Mesothelial cell of epicardium (in vitro differentiated cells): ENCODE measurements at places on chromosomes 1 and 21.

- DNase-seq, result no peak
These were observed 164.9 kb downstream of the NFIA start for GRCh38 chr1:61247051-61247825.

DNA sequence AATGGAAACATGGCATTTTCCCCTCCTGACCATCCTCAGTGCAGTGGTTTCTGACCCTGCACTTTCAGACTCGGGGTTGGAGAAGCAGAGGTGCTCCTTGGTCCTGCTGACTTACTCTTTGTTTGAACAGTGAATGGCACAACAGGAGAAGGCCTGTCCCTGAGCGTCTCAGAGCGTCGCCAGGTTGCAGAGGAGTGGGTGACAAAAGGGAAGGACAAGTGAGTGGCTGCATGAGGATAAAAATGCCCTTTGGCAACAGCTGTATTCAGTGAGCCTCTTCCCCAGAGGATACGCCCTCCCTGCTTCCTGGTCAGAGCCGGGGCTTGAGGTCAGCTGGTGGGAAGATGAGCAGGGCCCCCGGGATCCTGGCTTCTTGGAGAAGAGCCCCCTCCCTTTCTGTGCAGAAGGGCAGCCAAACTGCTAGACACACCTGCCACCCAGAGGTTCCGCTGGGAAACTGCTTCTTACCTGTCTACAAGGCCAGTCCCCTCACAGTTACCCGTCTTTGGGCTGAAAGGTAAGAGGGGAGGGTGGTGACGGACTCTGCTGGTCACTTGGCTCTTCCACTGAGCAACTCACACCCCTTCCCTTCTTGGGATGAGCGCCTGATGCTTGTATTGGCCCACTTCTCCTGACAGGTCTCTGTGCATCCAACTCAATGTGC, 16.6 kb downstream of the NPL start:
- DNase-seq, result no peak

GRCh38 chr1:48616710-48617109, 144.7 kb upstream of the SPATA6 start:
- no peak for DNase-seq

GRCh38 chr21:30958741-30959140, 77.4 kb upstream of the KRTAP11-1 start:
- DNase-seq, result no peak

DNA sequence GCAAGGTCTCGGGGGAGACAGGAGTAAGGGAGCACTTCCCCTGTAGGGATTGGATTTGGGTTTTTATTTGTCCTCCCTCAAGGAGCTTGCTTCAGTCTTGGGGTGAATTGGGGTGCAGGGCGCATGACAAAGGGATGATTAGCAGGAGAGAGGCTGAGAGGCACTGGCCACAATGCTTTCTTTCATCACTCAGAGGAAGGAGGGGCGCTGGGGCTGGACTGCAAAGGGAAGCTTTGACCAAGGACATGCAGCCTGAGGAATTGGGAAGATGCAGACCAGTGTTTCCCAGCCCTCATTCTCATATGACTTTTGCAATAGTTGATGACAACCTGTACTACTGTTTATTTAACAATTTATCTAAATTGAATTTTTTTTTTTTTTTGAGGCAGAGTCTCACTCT, 34.1 kb upstream of the PDPN start:
- no peak for DNase-seq

DNA sequence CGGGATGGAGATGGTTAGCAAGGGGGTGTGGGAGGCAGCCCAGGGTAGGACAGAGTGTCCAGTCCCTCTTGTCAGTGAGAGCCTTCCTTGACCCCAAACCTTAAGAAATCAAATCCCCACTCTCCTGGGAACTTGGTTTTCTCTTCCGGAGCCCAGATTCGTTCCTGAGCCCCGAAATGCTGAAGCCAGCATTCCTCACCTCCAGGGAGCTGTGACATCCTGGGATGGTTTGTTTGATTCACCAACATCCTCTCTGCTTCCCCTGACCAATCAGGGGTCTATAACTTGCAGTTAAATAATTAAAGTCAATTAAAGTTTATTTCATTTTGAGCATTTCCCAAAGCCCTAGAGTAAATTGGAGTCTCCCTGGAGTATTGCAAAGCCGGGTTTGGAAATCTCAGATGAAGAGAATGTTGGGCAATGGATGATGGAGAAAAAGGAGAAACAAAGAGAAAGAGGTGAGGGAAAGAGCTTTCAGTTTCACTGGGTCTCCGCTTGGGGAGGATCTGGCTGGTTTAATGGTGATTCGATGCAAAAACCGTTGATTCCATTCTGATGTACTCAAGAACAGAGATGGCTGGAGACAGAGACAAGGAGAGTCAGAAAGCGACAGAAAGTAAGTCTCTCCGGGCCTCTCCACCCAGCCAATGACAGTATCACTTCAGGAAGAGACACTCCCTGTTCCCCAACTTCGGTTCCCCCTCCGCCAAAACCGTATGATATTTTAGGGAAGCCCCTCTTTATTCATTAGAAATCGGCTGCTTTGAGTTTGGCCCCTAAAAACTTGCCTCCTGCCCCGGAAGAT, 12.8 kb upstream of the ALX3 start:
- no peak for DNase-seq

- DNase-seq, result no peak
These were observed 155.4 kb upstream of the DUSP10 start for GRCh38 chr1:221897321-221897721.

- DNase-seq, result no peak
These were observed 7.3 kb downstream of the OR2M5 start for GRCh38 chr1:248152056-248152827.

DNA sequence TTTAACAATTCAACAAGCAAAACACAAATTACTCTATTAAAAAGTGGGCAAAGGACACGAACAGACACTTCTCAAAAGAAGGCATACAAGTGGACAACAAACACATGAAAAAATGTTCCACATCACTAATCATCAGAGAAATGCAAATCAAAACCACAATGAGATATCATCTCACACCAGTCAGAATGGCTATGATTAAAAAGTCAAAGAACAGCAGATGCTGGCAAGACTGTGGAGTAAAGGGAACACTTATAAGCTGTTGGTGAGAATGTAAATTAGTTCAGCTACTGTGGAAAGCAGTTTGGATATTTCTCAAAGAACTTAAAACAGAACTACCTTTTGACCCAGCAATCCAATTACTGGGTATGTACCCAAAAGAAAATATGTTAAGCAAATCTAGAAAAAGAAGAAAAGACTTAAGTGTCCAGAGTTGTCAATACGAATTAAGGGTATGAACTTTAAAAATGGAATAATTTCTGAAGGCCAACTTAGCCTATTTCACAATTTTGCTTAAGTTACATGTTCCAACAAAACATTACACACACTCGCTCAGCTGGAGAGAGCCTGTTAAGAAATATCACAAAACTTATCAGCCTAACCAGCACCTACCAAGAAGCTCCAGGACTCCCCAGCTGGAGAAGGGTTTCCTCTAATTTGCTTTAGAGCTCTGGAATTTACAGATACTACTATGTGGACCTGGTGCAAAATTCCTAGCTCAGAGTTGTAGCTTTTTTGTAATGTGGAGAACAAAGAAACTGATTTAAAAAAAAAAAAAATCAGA, 232.1 kb downstream of the DUSP10 start:
- DNase-seq, result no peak

DNA sequence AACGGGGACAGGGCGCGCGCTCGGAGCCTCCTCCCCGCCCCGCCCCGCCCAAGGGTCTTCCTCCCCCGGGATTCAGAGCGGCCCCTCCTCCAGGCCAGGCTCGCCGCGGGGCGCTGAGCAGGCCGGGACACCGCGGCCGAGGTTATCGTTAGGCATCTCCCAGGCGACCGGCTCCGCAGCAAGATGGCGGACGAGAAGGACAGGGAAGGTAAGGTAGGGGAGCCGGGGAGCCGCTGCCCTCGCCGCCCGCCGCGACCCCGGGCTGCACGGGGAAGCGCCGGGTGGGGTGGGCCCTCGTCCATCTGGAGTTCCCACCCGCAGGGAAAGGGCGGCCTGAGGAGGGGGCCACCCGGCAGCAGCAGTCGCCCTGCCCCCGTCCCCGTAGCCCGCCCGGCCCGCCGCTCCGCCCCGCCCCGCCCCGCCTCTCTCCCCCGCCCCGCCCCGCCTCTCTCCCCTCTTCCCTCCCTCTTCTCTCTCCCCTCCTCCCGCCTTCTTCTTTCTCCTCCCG, 105.9 kb upstream of the HNRNPU start:
- no peak for DNase-seq

GRCh38 chr21:39094087-39094780, 89.0 kb downstream of the PSMG1 start:
- no peak for DNase-seq

DNA sequence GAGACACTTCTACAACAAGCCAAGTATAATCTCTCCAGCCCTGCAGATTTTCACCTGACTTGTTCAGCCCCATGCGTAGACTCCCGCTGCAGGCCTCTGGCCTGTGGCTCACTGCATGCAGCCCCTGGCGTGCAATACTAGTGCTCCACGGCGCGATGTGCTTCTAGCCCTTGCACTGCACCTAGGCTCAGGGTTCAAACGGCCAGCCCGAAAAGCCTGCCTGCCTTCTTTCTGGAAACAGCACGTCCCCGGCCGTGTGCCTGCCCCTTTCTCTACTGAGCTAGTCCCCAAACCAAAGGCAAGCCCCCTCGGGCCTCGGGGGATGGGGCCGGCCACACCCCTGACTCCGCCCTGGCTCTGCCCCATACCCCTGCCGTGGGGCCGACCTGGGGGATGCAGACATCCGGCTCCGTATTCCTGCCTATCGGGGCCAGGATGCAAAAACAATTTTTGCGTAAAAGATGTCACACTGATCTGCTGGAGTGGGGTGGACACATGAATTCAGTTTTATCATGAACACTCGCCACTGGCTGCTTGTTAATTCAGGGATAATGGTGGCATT, 26.3 kb upstream of the TRAPPC10 start:
- no peak for DNase-seq

DNA sequence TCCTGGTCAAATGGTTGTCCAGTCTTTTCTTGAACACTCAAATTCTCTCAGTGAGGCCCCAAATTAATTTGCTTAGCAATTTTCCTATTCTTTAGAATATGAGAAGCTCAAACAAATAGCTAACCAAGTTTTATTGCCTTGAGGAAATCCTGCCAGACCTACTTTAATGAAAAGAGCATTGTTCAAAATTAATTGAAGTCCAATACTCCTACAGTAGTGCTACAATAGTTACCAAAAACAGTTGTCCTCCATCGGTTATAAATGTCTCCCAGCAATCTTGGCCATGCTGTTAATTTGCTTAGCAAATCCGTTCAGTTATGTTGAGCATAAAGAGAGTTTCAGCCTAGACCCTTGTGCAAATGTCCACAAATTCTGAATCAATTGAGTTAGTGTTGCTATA, 112.9 kb downstream of the MAB21L3 start:
- DNase-seq, result no peak

GRCh38 chr1:59354709-59355337, 57.9 kb downstream of the FGGY start:
- no peak for DNase-seq

DNA sequence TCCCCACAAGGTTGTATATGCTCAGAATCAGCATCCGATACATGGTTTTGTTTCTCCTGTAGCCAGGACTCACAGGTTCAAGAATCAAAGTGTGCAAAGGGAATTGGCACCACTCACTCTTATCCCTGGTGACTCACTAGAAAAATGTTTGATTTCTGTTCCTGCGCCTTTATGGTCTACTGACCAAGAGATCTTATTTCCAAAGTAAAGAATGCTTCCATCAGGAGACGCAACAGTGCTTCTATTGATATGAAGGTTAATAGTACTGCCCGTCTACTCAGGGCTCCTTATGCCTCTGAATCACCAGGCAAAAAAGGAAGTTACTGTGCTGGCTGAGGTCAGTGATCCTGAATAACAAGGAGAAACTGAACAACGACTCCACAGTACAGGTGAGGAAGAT, 1392.0 kb upstream of the PRMT6 start:
- DNase-seq, result no peak

GRCh38 chr1:91725989-91726721, 159.8 kb downstream of the TGFBR3 start:
- no peak for DNase-seq

- no peak for DNase-seq
These were observed 5.9 kb downstream of the PLOD1 start for GRCh38 chr1:11940260-11940921.

DNA sequence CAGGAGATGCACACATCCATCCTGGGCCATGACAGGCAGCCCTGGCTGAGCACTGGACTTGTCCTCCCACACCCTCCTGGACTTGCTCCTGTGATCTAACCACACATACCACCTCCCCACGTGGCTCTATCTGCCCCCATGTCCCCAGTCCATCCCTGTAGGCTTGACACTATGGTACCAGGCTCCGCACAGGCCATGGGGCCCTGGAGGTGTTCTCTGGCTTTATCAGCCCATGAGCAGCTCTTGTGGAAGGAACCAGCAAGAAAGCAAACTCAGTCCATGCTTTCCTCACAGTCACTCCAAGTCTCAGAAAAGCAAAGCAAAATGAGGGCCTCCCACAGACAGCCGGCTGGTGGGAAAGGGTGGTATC, 61.6 kb downstream of the CD46 start:
- DNase-seq, result no peak

- no peak for DNase-seq
These were observed 35.3 kb upstream of the NGF start for GRCh38 chr1:115373305-115373704.

DNA sequence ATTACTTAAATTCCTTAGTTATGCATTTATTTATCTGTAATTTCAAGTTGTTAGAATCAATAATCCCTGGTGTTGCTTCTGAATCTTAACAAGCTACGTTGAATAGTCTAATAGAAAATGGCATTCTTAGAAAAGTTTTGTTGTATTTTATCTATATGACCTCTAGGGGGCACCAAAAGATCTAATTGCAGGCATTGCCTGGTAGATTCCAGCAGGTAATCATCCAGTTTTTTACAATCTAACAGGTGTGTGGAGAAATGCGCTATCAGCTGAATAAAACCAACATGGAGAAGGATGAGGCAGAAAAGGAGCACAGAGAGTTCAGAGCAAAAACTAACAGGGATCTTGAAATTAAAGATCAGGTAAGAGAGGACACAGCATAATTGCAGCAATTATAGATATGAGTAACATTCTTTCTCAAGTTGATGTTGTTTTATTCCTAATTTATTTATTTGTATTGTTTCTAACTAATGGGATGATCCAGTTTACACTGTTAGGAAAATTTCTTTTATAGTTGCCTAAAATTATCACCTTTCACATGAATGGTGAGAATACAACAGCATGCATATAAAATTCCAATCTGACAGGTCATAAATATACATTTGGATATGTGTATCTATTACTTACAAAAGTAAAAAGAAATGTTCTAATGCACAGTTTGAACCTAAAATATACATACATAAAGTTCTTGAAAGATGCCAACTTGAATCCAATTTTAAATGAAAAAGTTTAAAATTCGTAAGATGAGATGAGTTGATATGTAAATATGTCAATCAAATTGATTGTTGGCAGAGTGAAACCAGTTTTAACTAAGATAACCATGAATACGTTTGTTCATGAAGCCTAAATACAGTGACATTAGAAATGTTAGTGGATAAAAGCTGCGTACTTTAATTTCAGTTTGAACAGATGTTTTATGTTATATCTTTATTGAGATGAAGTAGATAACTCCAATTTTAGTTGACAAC, 88.4 kb downstream of the SDCCAG8 start:
- DNase-seq, result no peak
